ENCODE measurements at places on chromosomes 13 and 19. TPM values are rescaled to one million over a fixed set of nuclear protein-coding genes. Genes with fewer than 3 reads are reported as not detected.

PPM1N gene
- 1.2 TPM for total RNA-seq

PDE4A gene
- total RNA-seq: 9.0 TPM

FGF21 gene
- total RNA-seq: not detected

CC2D1A gene
- total RNA-seq: 16.8 TPM

ZNF570 gene
- total RNA-seq: 33.4 TPM

CBY2 gene
- total RNA-seq: not detected

S1PR2 gene
- 4.4 TPM for total RNA-seq

TEX101 gene
- total RNA-seq: not detected

MRPS31 gene
- 36.2 TPM for total RNA-seq

ITGBL1 gene
- total RNA-seq: 1.4 TPM

KLK5 gene
- 0.69 TPM for total RNA-seq

ZGLP1 gene
- total RNA-seq: 1.6 TPM

EPSTI1 gene
- total RNA-seq: 3.0 TPM

CAPN12 gene
- 1.2 TPM for total RNA-seq

GIPR gene
- not detected for total RNA-seq

ZNF132 gene
- 14.1 TPM for total RNA-seq

UCHL3 gene
- 57.2 TPM for total RNA-seq

TNFRSF19 gene
- total RNA-seq: 19.6 TPM

CA11 gene
- 21.9 TPM for total RNA-seq

SPACA4 gene
- total RNA-seq: not detected

SIAH3 gene
- total RNA-seq: 5.3 TPM

Data from diencephalon (tissue), 1 donor.